GM06990 (cell line): ENCODE measurements at places on chromosomes 2 and 18.

- no peak for DNase-seq
Observed at GRCh38 chr2:86189782-86190416, 5.4 kb downstream of the IMMT start.

- no peak for DNase-seq
Observed at GRCh38 chr18:58998401-58999203, 133.9 kb downstream of the ZNF532 start.

- DNase-seq = no peak
Observed at GRCh38 chr2:105238664-105239240, 2.8 kb upstream of the GPR45 start.

DNA sequence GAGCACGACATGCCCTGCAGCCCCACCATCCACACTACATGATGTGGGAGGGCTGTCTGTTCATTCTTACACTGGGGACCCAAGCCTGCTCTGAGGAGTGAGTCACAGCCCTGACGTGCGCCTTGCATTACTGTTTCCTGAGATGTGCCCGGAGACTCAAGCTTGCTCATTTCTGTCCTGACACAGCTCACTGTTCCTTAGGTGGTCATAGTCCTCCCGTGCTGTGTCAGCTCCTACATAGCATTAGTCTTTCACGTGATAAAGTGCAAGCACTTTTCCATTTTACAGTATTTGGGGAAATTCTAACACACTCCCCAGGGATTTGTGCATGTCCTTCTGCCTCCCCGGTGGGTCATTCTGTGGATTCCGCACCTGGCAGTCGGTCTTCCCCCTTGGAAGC, 46.2 kb upstream of the TRIM43B start:
- peak; percentile 48 for DNase-seq

- DNase-seq = peak; percentile 67
Observed at GRCh38 chr2:8252997-8253694, 428.7 kb upstream of the ID2 start.

GRCh38 chr2:60158262-60158661, 395.2 kb downstream of the BCL11A start:
- DNase-seq = peak; percentile 28

DNA sequence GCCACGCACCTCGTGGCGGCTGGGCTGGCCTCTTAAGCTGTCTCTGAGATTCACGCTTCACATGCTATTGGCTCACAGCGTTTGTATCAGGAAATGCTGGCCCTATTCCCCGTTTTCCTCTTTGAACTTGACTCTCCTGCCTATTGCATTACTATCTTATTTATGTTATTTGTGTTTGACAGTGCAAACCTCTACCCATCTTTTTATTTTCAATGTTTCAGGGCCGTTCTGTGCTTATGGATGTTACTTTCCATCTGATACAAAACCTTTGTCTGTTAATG, 149.9 kb upstream of the TWIST2 start:
- no peak for DNase-seq
